CD4-positive, alpha-beta T cell treated with Interleukin-4 for 4 hours (primary cell): ENCODE measurements at places on chromosomes 5 and 9.

- DNase-seq, result no peak
Measured at GRCh38 chr9:106032978-106033377, 338.6 kb downstream of the TMEM38B start.

GRCh38 chr9:123678038-123678877 is 251.7 kb downstream of the DENND1A start:
- no peak for DNase-seq

- no peak for DNase-seq
Measured at GRCh38 chr5:13251623-13252376, 692.7 kb downstream of the DNAH5 start.

GRCh38 chr5:89560696-89561095 is 677.7 kb upstream of the MEF2C start:
- DNase-seq, result no peak

DNA sequence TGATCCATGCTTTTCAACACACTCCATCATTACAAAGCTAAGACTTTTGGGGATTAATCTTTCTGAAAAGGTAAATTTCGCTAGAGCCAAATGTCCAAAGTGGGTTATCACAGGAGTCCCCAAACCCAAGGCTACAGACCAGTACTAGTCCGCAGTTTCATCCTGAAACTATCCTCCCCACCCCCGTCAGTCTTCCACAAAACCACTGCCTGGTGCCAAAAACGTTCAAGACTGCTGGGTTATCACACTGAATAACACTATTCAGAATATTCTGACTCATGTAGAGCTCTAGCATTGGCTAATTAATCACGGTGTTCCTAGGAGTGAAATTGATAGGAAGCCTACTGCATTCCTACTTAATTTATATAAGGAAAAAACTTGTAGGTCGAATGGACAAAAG is 24.7 kb downstream of the ERP44 start:
- DNase-seq, result no peak

DNA sequence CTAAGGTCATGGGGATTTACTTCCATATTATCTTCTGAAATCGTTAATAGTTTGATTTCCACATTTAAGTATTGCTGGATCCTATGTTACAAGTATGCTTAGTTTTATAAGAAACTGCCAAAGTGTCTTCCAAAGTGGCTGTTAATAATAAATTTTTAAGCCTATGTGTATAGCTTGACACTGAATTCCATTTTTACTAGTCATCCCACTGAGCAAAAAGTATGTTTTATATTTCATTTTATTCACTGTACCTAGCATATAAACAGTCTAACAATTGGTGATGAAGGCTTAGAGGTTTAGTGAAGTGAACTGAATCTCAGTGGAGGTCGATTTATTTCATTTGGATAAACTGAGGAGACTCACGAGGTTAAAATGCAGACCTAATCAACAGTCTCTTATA is 174.6 kb downstream of the ADAMTS6 start:
- no peak for DNase-seq

DNA sequence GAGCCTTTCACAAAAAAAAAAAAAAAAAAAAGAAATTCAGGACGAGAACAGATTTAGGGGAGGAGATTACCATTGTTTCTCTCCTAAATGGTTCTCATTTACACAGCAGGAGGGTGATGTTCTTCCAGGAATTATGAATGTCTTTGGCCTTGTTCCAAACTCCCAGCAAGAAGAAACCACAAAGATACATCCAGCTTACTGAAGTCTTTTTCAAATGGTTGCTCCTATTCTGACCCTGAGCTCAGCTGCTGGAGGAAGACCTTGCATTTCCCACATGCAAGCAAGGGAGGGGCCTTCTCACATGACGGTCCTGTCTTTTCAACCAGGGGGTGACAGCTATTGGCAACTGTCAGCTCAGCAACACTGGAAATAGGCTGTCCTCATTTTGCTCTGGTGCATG is 203.0 kb upstream of the VLDLR start:
- DNase-seq, result no peak

- DNase-seq, result no peak
Measured at GRCh38 chr9:86469476-86470250, 115.5 kb upstream of the TUT7 start.

DNA sequence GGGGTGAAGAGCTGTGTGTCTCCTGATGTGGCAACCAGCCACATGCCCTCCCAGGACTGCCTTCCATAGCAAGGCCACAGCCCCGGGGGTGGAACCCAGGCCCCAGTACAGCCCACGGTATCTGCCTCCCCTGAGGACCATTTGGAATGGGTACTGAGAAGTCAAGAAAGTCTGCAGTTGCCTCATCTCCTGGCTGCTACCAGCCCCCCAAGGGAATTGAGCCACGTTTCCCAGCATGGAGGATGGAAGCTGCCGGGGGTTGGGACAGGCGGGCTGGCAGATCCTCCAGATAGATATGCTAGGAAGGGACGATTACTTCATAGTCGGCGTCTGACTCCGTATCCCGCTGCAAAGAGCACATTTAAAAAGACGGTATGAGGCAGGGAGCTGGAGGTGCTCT is 5.5 kb upstream of the DMRT2 start:
- DNase-seq, result no peak

DNA sequence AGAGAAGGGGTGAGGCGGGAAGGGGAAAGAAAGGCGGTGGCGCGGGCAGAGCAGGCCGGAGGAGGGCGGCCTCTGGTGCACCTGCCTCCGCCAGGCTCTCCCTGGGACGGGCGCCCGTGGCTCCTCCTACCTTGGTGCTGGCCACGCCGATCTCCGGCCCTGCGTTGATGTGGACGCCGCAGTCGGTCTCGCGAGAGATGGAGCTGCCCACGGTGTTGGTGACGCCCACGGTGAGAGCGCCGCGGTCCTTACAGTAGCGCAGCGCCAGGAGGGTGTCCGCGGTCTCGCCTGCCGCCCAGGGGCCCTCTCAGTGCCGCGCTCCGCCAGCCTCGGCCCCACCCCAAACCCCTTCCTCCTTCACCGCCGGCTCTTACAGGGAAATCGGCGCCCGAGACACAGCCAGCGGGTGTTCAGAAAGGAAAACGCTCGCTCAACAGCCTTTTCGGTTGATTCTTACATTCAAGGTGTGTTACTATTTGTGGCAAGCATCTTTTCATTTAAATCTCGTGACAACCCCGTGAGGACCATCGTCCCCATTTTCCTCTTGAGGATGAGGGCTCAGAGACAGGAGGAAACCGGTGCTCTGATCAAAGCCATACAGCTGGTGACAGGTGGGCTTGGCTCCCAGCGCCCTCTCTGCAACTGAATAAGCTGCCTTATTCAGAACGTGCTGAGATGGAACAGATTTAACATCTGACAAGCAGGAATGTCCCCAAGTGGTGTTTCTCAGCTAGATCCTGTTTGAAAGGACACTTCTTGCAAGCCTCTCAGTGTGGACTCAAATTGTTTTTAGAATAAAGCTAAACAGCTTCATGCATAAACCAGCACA is 22.0 kb upstream of the MAPK9 start:
- DNase-seq, result peak; percentile 30

- no peak for DNase-seq
Measured at GRCh38 chr9:115877852-115878438, 275.6 kb upstream of the PAPPA start.

- no peak for DNase-seq
Measured at GRCh38 chr9:4964540-4964939, 20.5 kb upstream of the JAK2 start.

DNA sequence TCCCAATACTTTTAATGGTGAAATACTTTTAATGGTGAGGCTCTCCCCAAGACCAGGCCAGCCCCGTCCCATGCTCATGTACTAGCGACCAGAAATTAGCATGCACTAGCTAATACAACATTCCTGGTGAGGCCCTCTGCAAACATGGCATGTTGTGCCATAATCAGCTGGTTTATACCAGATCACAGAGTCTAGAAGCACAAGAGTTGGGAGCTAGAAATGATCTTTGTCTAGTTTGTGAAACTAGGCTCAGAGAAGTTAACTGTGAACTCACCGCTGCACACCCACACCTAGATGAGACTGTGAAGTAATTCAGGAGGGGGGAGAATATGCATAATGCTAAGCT is 37.4 kb downstream of the MTMR12 start:
- DNase-seq, result no peak

DNA sequence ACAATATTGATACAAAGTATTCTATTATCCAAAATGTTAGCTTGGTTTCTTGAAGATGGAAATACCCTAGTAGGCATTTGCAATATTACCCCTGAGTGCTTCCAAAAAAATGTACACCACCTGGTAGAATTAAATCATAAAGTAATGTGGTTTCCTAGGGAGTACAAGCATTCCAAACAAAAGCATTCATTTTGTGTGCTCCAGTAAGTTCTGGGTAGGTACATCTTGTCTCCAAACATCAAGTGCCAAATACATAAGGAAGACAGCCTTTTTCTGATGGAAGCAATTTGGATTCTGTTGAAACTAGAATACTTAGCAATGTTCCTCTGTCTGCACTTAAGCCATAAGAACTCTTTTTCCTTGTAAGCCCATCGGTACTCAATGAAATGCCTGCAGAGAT is 73.1 kb upstream of the IL7R start:
- no peak for DNase-seq

- no peak for DNase-seq
Measured at GRCh38 chr9:128469070-128469469, 13.3 kb downstream of the ODF2 start.

GRCh38 chr5:76716456-76717157 is 681 bp downstream of the F2R start:
- DNase-seq, result no peak

GRCh38 chr5:33231935-33232334 is 208.8 kb upstream of the TARS1 start:
- no peak for DNase-seq

DNA sequence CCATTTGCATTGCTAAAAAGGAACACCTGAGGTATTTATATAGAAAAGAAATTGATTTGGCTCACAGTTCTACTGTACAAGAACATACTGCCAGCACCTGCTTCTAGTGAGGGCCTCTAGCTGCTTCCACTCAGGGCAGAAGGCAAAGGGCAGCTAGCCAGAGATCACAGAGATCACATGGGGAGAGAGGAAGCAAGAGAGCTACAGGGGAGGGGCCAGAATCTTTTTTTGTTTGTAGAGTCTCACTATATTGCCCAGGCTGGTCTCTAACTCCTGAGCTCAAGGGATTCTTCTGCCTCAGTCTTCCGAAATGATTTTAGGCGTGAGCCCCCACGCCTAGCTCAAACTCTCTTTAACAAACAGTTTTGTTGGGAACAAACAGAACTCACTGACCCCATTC is 6.1 kb downstream of the SLCO4C1 start:
- no peak for DNase-seq

DNA sequence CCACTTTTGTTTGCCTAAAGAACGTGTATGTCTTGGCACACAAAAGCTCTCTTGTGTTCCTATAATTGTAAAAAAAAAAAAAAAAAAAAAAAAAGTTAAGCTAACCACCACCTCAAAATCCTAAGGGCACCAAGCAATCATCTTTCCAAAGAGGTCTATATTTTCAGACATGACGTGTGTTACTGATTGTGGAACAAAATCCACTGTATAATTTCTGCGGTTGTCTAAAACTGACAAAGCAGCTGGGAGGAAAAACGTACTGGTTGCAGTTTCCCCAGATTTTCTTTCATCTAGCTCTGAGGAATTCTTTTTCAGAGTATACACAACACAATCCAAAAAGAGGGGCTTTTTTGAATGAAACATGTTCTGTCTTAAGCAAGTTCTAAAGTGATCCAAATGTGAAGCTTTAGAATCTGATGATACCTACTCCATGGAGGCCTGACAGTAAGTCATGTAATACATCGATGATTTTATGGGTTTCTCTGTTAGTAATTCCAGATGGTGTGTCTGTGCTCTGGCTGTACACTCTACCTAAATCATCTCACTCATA is 375.6 kb upstream of the NUDT12 start:
- no peak for DNase-seq

- no peak for DNase-seq
Measured at GRCh38 chr9:107983181-107983603, 493.6 kb upstream of the KLF4 start.

DNA sequence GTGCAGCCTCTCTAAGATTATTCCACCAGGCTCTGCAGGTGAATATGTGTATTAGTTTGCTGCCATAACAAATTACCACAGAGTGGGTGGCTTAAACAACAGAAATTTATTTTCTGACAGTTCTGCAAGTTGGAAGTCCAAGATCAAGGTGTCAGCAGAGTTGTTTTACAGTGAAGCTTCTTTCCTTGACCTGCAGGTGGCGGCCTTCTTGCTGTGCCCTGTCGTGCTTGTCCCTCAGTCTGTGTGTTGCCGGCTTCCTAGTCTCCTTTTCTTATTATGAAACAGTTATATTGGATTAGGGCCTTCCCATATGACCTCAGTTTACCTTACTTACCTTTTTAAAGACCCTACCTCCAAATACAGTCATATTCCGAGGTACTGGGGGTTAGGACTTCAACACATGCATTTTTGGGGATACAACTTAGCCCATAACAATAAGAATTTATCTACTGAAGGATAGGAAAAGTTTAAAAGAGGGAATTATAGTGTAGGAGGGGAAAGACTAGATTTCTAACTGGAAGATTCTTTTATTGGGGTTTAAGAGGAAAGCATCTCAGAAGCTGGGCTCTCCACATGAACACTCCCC is 97.4 kb downstream of the OSTF1 start:
- DNase-seq, result peak; percentile 58

DNA sequence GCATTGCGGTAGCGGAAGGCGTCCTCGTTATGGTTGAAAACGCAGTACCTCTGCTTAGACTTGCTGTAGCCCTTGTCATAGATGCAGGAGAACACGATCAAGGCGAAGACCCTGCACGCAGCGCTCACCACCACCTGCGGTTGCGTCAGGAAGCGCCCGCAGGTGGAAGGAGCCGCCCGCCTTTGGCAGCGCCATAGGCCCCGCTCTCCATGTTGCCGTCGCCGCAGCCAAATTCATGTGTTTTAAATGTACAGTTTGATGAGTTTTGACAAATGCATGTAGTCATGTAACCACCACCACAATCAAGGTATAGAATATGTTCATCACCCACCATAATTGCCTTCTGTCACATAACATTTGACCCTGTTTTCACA is 84.9 kb upstream of the CEP78 start:
- no peak for DNase-seq

- DNase-seq, result no peak
Measured at GRCh38 chr9:1702701-1703100, 312.4 kb upstream of the SMARCA2 start.

DNA sequence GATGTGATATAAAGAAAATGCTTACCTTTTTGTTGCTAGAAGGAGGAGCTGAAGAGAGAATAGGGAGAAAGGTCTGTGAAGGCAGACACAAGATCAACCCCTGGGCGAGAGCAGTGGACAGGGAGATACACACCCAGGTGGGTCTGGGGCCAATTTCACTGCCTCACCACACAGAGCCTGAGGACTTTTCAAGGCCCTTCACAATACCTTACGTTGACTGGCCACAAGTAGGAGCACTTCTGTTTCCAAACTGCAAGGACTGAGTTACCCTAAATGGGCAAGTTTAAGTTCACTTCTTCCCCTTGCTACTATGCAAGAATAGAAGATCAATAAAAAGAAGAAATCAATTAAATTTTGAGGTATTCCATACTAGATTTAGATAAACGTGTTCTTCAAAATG is 174.5 kb upstream of the SLC12A2 start:
- DNase-seq, result peak; percentile 10
